ENCODE measurements at places on chromosomes 2 and 18.
A peak's percentile ranks its signal among the peaks of the same experiment; 100 is the strongest.

GRCh38 chr2:168241746-168242145 lies 5.6 kb downstream of the STK39 start:
- DNase-seq, result no peak

- DNase-seq, result peak; percentile 88
These were observed at the start of gene METTL21A for GRCh38 chr2:207625014-207625907. TSS of gene METTL21A (minus strand) at chr2:207625394. CDS start at chr2:207624375, 1,019 bp downstream.

DNA sequence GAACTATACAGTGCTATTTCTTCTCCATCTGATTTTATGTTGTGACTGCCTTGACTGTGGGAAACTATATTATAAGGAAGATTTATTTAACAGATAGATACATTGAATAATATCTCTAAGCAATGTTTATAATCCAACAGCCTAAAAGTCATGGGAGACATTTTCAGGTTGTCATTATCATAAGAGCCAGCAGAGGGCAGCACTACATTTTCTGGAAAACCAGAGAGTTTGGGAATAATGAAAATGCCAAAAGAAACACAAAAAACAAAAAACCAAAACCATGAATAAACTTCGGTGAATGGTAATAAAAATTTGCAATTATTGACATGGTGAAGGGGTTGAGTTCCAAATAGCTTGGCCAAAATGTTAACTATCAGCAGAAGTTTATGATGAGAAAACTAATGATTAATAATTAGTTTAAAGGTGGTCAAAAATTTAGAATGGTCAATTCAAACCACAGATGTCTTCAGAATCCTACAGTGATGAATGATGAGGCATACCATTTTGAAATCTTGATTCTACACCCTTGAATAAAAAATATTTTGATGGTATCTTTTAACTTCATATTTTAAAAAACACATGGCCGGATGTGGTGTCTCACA lies 4.7 kb downstream of the EEF1B2 start:
- DNase-seq, result no peak

GRCh38 chr18:1604751-1605150 lies 700.1 kb downstream of the ADCYAP1 start:
- DNase-seq, result no peak

- no peak for DNase-seq
These were observed 123.3 kb downstream of the LTBP1 start for GRCh38 chr2:33069894-33070651.

DNA sequence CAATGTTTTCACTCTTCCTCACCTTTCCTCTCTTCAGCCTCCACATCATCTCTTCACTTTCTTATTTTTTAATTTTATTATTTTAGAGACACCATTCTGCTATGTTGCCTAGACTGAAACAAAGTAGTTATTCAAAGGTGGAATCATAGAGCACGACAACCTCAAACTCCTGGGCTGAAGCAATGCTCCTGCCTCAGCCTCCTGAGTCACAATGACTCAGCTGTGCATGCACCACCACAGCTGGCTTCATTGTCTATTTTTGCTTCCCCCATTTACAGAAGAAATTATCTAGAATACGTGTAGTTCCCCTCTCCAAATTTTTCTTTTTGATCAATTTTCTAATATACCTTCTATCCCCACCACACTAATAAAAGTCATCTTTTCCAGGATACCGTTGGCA lies 911.5 kb upstream of the SOX11 start:
- DNase-seq, result no peak

- no peak for DNase-seq
These were observed 177.7 kb upstream of the ZC3H15 start for GRCh38 chr2:186308347-186308746.

DNA sequence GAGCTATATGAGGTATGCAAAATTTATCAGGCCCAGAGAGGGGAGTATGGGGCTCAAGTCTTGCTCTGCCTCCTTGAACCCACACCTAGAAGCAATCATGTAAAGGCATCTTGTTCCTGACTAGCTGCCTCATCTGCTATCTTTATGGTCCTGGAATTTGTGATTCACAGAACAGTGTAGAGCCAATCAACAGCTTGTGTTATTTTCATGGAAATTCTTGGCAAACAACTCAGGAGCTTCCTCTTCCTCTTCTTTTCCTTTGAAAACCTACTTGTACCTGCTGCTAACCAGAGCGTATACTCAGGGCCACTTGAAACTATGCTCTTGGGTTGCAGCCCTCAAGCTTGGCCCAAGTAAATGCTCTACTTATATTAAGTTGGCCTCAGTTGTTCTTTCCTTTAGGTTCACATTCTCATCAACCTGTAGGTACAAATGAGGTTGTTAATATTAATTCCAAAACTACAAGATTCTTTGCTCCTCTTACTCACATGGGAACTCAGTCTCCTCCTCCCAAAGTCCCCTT lies 3.5 kb upstream of the NOSTRIN start:
- DNase-seq, result no peak

- no peak for DNase-seq
These were observed 56.8 kb upstream of the TANK start for GRCh38 chr2:161103451-161103831.

- no peak for DNase-seq
These were observed 262.9 kb downstream of the C1D start for GRCh38 chr2:67799886-67800285.

GRCh38 chr18:35692866-35693265 lies 111.3 kb downstream of the GALNT1 start:
- no peak for DNase-seq

- DNase-seq, result no peak
These were observed 9.9 kb upstream of the WNT6 start for GRCh38 chr2:218849721-218850120.

DNA sequence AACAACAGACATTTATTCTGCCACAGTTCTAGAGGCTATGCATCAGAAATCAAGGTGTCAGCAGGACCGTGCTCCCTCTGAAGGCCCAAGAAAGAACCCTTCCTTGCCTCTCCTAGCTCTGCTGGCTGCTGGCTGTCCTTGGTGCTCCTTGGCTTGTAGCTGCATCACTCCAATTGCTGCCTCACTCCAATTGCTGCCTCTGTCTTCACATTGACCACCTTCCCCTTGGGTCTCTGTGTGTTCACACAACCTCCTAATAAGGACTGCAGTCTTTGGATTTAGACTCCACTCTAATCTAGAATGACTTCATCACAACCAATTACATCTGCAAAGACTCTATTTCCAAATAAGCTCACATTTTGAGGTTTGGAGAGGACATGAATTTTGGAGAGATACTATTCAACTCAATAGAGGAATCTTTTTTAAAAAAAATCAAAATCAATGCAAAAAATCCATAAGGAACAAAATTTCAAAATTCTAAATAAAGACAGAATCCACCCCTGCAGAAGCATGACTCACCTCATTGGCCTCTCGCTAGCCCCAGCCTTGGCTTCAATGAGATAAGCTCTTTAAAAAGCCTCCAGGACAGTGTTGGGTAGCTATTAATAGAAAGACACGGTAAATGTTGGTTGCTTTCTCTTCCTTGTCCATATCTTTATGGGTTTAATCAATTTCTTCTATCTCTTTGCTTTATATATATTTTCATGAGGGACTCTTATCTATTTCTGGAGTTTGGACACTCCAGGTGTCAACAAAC lies 267.6 kb upstream of the MGAT5 start:
- DNase-seq, result no peak

GRCh38 chr18:48027401-48027963 lies 97.0 kb upstream of the SMAD2 start:
- DNase-seq, result no peak

DNA sequence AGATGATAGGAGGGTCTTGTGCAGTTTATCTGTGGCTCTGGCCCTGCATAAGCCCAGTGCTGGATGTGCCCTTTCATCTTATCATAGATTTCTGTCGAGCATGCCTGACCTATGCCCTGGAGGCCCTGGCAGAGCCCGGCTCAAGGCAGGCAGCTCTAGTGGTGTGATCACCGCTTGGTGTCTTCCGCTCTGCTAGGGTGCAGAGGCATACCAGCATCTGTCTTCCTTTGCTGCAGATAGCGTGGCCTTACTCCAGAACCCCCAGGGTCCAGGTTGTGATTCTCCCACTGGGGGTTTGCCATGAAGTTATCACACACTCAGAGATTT lies 13.7 kb upstream of the TRAF3IP1 start:
- no peak for DNase-seq

DNA sequence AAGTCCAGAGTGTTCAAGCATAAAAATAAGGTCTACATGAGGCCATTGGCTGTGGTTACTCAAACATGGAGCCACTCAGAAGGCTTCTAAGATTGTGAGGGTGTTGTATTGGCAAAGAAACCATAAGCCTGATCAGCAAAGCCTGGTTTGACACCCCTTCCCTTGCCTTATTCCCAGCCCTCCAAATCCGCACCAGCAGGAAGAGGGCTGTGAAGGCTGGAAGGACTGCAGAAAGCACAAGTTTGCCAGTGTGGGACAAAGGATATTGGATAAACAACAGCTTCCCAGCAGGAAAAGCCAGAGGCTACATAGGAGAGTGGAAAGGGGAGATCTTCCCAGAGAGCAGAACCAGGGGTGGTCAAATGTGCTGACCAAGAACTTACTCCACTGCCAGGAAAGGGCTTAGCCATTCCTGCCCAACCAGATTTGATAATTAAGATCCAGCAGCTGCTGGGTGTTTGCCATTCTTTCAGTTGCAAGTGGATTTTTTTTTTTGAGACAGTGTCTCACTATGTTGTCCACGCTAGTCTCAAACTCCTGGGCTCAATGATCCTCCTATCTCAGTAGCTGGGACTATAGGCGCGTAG lies 1.5 kb upstream of the PRKAG3 start:
- DNase-seq, result no peak

GRCh38 chr2:156909983-156910382 lies 347.5 kb upstream of the GALNT5 start:
- DNase-seq, result no peak

GRCh38 chr2:206045251-206045650 lies 40.7 kb downstream of the INO80D start:
- DNase-seq, result no peak

- no peak for DNase-seq
These were observed 14.9 kb downstream of the CCL20 start for GRCh38 chr2:227828477-227828912.

- no peak for DNase-seq
These were observed 335 bp downstream of the HES6 start for GRCh38 chr2:238239543-238239862.

GRCh38 chr2:235096447-235096846 lies 144.6 kb downstream of the SH3BP4 start:
- DNase-seq, result no peak

DNA sequence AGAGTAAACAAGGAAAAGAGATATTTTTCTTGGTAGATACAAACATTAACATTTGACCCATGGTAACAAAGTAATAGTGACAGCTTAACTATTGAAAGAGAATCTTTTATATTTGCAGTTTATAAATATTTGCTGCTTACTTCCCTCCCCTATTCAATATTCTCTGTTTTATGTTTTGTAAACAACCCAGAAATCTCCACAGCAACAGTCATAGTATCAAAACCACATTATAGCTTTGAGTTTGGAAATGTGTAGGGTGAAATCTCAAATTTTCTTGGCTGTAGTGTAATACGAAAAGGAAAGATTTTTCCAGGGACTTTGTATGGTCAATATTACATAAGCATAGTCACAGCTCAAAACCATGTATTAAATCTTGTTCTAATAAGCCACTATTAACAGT lies 511.2 kb downstream of the METTL4 start:
- no peak for DNase-seq

DNA sequence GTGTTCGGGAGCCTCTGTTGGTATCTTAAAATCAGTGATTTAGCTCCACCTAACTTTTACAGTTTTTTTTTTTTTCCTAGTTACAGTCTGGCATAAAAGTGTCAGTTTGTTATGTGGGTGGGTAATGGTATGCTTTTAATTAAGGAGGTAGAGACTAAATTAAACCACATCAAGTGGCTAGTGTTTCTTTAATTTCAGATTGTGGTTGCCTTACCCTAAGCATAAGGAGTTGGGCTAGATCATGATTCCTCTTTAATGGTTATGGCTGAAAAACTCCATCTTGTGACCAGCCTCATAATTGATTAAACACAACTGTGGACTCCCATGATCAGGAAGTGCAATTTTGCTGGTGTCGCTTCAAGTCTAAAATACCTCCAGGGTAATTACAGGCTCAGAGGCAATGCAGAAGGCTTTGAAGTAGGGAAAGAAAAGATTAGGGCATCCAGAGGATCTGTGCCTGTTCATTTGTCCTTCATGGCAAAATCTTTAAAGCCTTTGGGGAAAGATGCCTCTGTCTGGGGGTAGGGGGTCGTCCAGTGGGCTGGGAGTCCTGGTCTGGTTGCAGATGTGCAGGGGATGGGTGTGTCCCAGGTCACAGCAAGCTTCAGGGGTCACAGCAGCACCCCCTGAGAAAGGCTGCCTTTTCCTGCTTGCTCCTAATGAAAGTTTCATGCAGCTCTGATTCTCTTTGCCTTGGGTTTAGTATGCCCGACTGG lies 579.2 kb downstream of the BCL11A start:
- no peak for DNase-seq

DNA sequence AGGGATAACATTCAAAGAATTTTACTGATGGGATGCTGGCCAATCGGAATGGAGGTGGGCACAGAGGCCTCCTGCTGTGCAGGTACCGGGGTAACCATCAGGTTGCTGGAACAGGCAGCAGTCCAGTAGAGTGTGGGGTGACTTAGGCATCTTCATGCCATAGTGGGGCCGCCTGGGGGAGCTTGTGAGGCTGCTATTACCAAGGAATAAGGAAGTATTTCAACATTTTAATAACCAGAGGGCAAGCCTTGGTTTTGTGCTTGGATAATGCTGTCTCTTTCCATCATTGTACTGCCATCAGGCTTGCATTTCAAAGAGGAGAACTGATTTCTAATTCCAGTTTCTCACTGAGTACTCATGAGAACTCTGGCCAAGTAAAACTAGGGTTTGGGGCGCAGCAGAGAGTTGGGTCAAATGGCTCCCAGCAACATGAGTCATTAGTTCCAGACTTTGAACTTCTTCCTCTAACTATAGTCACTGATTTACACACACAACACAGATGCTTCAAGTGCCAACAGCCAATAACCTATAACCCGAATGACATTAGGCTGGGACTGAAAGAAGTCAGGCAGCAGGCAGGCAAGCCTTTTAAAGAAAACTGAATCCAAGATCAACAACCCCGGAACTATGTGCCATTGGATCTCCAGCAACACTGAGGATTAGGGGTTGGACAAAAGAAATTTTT lies 56.1 kb upstream of the FHL2 start:
- DNase-seq, result no peak

DNA sequence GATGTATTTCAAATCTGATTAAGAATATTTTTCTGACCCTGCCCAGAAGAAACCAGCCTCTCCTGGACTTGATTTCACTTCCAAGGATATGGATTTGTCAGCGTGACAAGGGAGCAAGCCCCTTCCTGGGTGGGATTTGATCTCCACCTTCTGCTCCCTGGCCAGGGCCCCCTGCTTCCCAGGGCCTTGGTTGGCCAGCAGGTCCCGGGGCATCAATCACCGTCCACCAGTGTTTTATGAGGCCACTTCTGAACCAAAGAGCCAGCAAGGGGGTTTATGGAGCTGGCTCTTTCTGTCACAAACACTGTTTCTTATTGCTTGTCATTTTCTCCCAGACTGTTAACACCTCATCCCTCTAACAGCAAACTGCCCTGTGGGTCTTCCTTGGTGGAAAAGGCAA lies 320.5 kb upstream of the SKOR2 start:
- no peak for DNase-seq

- no peak for DNase-seq
These were observed 228.4 kb upstream of the SP5 start for GRCh38 chr2:170486730-170487129.
